Stimulated activated CD8-positive, alpha-beta memory T cell treated with anti-CD3 and anti-CD28 coated beads, Interleukin-15, amount 100 ng/mL, for 4 hours (primary cell): ENCODE measurements at places on chromosomes 6 and 20.

DNA sequence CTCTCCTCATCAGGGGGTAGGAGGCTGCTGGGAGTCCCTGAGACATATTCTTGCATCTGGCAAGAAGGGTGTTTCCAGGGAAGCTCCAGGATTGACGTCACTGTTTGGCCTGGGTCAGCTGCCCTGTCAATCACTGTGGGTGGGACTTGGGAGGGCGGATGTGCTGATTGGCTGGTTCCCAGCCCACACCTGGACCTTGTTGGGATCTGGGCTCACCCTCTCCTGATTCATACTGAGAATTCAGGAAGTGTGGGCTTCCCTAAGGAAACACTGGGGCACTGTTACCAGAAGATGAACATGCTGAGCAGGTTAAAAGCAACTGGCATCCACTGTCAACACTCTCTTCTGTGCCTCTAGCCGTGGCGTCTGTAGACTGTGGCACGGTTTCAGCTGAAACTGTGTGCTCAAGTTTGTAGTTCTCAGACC, 36.5 kb downstream of the CDH26 start:
- DNase-seq = no peak

GRCh38 chr6:109297406-109298110, 84.7 kb downstream of the CD164 start:
- DNase-seq = no peak

- DNase-seq = no peak
Observed at GRCh38 chr20:46350986-46351267, 42.6 kb upstream of the CDH22 start.

DNA sequence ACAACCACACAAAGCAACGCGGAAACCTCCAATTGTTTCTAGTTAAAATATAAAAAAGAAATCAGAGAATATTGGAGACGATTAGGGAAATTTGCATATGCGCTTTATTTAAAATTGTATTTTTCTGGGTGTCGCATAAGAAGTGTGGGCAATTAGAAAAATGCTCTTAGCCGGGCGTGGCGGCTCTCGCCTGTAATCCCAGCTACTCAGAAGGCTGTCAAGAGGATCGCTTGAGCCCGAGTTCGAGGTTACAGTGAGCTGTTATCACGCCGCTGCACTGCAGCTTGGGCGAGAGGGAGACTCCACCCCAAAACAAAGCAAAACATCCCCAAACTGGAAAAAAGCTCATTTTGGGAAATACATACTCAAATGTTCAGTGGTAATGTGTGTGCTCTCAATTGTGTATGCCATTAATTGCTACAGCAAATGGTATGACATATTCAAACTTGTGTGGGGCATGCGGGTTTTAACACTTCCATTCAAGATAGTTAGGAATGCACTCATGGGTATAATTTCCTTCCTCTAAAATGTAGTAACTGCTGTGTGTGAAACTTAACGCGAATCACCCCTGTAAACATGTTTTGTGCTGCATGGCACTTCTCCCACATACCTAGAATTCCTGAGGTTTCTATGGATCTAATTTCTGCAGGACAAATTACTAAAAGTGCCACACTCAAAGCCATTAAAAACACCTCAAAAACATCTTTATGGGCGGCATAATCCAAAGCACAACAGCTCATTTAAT, 54.7 kb upstream of the HFE start:
- DNase-seq = no peak

DNA sequence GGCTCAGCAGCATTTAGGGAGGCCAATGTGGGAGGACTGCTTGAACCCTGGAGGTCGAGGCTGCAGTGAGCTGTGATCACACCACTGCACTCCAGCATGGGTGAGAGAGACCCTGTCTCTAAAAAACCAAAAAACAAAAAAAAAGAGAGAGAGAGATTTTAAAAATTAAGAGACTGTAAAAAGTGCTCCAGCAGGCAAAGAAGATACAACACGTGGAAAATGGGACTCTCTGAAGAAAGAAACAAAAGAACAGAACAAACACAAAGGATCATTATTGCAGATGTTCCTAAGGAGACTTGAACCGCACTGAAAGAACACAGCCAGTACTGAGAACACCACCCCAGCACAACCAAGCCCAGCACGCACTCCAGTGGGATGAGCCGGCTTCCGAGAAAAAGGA, 74.2 kb downstream of the TAF4 start:
- no peak for DNase-seq

DNA sequence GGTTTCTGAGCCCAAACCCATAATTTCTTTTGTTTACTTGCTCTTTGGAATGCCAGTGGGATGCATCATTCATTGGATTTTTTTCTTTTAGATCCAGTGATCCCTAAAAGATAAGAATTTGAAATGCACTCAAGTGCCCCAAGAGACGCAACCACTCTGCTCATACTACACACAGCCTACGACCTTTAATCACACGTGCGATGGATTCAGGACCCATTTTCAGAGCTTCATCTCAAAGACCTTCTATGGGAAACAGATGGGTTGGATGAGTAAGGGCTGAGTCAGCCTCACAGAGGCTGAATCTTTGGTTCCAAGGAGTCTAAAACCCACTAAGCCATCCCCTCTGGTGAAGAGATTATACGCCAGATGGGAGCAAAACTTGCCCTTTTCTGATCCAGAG, 265.5 kb upstream of the EXOC2 start:
- DNase-seq = no peak

DNA sequence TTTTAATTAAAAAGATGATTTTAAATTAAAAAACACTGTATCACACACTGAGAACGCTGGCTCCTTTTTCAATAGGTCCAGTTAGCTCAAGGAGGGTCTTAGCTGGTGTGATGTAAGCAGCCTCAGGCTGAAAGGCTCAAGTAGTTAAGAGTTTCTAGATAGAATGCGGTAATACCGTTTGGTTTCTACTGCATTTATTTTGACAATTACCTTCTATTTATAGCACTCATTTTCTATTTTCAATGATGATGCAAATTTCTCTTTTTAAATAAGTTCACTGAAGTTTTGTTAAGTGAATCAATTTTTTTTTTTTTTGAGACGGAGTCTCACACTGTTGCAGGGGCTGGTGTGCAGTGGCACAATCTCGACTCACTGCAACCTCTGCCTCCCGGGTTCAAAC, 87.1 kb downstream of the PREX1 start:
- no peak for DNase-seq

DNA sequence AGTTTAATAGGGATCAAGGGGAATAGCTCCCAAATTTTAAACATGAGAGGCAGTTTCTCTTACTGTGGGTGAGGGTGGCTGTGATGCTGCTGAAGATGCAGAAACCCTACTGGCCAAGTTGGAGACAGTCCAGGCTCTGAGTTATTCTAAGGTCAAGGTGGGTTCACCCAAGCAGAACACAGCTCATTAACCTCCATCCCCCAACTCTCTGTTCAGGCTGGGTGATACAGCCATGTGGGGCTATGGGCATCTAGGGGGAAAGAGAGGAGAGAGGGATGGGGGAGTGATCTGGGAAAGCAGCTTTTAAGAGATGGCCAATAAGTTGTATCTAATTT, 18.9 kb upstream of the TRAM2 start:
- no peak for DNase-seq

DNA sequence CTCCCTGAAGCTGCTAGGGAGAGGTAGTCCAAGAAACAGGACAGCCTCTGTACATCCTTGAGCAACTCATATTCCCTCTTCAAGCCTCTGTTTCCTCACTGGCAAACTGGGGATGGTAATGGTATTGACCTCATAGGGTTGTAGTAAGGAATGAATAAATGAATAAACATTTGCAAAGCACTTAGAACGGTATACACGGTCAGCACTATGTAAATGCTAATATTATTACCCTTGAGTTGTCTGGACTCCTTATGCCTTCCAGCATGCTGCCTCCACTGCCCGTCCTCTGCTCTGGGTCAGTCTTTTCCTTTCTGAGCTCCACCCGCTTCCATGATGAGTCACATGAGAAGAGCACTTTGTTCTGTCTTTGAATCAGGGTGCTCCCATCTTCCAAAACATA, 50.6 kb downstream of the KHDC1L start:
- no peak for DNase-seq

- DNase-seq = no peak
Observed at GRCh38 chr6:101956961-101957360, 563.5 kb downstream of the GRIK2 start.

DNA sequence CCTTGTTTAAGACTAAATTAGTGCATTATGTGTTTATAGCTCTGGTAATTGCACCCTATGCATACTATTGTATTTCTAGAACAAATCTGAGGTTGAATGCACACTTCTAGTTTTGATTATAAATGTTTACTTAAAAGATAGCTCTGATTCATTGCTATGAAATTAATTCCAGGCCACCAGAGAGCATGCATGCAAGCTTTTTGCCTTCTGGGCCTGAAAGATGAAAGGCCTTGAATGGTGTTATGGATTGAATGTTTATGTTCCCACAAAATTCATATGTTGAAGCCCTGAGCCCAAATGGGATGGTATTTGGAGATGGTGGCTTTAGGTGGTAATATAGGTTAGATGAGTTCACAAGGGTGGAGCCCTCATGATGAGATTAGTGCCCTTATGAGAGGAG, 695.0 kb upstream of the MAP3K7 start:
- no peak for DNase-seq

GRCh38 chr20:46614503-46614902, 36.8 kb downstream of the SLC13A3 start:
- DNase-seq = no peak

DNA sequence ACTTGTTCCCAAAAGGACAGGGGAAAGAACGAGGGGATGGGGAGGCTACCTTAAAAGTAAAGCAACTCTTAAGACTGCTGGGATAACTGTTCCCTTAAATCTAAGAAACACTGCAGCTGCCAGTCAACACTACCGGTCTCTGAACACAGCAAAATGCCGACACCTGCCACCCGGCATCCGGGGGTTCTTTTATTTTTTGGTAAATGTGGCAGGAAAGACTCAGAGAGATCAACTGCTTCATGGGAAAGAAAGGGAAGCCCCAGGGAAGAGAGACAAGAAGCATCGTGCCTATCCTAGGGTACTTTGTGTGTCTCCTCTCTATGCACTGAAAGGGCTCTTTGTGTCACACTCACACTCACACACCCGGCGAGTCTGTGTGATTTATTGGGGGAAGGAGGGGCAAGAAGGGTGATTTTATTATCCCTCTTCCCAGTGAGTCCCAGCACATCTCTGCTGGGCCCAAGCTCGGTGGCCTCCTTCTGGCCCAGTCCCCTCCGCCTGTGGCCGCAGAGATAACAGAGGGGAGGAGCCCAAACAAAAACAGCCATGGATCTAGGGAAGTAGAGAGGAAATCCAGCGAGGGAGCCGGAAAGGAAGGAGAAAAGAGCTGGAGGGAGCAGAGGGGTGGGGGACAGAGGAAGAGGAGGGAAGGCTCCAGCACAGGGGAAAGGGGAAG, 1.4 kb downstream of the FYN start:
- DNase-seq = no peak

DNA sequence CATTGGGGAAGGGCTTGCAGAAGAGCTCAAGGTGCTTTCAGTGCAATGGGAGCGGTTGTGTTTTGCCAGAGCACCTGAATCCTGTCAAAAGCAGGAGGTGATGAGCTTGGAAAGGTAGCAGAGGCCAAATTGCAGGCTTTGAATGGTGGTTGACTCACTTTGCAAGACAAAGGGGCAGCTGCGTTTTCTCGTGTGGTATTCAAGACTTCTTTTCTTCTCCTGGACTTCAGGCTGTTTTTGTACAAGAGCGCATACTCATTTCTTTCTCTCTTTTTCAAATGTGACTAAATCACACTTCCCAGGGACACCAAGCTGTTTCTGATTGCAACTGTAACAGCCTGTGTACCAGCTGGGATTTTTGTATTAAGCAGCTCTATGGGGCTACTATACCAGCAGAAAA, 32.3 kb downstream of the GHRH start:
- no peak for DNase-seq

GRCh38 chr20:11702721-11703518, 214.8 kb upstream of the BTBD3 start:
- DNase-seq = no peak

GRCh38 chr6:169984181-169985120, 233.0 kb downstream of the ERMARD start:
- DNase-seq = no peak

- DNase-seq = no peak
Observed at GRCh38 chr6:26232940-26233648, 131.9 kb upstream of the BTN3A2 start.

DNA sequence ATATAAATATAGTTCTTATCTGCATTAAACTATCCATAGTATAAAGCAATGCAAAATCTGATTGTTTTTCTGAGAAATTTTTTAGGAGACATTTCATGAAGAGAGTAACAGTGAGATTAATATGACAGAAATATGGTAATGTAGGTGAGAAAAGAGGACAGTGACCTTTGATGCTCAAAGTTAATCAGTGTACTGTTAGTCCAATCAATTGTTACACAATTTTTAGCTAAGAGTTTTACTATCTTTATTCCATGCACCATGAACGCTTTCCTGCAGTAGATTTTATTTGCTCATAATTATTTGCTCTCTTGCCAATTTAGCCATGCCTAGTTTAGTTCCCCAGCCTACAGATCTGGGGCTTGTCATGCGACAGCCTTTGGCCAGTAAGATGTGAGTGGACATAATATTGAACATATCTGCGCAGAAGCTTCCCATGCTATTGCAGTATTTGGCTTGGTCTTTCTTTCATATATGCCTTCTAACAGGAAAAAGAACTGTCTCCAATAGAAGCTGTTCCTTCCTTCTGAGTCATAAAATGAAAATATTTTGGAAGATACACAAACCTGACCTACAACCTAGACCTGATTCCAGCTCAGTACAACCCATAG, 38.7 kb downstream of the FKBP1C start:
- DNase-seq = no peak

- no peak for DNase-seq
Observed at GRCh38 chr6:139640921-139641320, 266.5 kb upstream of the CITED2 start.

DNA sequence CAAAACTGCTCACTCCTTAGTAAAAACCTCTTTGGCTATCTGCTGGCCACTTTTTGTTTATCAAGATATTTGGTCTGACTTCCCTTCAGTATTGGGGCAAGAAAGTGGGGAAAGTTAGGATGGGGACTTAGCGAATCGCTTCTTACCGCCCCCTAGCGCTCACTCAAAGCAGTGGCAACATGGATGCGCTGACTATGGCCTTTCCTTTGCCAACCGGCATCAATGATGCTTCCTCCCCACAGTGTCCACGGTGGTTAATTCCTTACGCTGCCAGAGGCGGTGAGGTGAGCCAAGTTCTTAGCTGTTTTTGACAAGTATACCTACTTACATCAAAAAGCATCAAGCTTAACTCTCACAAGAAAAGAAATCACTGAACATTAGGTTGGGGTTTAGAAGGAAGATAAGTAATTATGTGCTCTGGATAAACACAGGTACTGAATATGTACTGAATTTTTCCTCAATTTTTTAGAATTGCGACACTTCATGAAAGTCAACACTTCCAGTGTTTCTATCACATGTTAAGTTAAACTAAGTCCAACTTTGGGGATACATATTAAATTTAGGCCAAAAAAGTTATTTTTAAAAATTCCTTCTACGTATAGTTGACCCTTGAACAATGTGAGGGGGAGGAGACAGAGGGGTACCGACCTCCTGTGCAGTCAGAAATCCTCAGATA, 86.7 kb downstream of the GMDS start:
- DNase-seq = no peak
